Activated CD4-positive, alpha-beta memory T cell treated with anti-CD3 and anti-CD28 coated beads for 36 hours (primary cell): ENCODE measurements at places on chromosomes 7 and 10.

DNA sequence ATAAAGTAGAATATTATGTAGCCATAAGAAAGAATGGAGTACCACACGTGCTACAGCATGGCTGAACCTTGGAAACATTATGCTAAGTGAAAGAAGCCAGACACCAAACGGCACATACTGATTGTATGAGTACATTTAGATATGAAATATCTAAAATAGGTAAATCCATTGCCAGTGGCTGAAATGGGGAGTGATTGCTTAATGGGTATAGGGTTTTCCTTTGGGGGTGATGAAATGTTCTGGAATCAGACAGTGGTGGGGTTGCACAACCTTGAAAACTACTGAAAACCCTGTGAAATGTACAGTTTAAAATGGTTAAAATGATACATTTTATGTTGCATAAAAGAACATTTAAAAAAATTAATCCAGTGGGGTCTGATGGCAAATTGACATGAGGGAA lies 667.9 kb downstream of the AUTS2 start:
- no peak for DNase-seq

DNA sequence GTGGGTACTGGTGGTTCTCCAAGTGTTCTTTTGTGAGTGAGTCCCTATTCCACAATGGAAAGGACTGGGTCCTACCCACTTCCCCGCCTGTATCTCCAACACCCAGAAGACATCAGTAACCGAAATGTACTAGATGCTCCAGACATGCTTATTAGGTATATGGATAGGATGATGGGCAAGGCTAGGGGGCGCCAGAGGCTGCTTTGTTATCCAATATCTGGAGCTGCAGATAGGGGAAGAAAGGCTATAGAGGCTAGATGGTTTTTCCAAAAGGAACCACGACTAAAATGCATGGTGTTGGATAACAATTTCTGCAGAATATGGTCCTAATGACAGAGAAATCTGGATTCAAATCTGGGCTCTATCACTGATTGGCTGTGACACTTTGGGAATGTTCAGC lies 56.2 kb upstream of the TM9SF3 start:
- peak; percentile 86 for DNase-seq

DNA sequence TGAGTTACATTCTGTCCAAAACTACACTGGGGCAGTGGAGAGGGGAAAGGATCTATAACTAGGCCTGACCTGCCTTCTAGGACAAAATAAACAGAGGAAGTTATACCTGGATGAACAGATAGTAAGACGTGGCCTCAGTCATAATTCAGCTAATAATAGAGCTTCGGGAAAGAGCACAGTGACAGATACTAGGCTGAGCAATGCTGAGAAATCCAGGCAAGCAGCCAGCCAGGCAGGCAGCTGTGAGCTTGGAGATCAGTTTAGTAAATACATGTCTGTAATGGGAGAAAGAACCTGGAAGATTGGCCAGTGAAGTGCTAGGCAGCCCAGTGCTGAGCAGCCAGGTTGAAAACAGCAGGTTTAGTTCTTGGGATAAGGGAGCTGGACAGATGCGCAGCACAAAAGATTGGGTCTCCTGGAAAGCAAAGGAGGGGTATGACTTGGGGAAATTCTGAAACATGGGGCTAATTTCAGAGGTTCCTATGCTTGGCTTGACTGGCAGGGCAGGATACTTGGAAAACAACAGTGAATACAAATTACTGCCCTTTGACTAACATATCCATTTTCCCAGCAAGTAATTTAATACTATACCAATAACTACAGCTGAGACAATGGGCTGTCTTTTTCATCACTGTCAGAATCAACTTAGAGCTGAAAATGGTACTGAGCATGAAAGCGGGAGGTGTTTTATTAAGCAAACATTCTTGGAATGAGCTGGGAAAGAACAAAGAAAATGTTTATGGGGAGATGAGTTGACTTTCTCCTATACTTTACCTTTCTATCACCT lies 140.8 kb downstream of the DGKB start:
- DNase-seq: no peak

GRCh38 chr7:16785846-16786245 lies 19.0 kb downstream of the AGR2 start:
- no peak for DNase-seq

DNA sequence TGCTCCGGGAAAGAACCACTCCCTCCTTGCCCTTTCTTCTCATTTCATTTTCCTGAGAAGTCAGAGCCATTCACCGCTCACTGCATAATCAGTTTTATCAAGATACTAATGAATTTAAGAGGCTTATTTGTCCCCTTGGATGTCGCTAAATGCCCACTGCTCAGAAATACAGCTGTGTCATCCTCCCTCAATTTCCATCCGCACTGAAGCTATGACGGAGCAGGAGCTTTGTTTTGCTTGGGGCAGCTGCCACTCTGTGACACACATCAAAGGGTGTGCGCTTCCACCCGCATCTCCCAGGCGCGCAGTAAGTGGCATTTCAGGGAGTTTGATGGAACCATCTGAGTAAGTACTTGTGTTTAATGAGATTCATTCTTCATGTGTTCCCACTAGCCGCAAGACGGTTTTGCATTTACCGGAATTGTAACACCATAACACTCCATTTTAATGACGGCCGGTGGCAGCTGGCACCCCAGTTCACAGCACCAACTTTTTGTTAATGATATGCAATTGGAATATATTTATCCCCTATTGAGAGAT lies 103.8 kb upstream of the PARD3 start:
- DNase-seq: no peak
